ENCODE measurements at places on chromosomes 3 and 15.

DNA sequence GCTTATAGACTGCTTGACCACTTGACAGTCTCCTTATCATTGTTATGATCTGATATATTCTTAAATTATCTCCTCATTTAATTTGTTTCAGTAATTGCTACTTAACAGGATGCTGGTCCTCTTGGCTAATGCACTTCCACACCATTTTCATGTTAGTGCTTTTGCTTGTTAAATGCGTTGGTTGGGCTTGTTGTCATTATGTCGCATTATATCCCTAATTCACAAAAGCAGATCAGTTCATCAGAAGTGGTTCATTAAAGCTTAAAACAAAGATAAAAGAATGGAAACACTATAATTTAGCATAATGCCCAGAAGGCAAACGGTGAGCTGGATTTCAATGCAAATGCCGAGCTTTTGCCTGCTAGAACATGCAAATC is 17.1 kb upstream of the EHHADH start:
- no peak overlapping the region for H3K4me3 ChIP-seq
- no peak for DNase-seq
- H3K4me1 ChIP-seq: no peaks in the 10 kb centered on the region
- H3K27me3 ChIP-seq: peaks cover 26% of the 10 kb centered on the region
- H3K36me3 ChIP-seq: no peaks in the 10 kb centered on the region

DNA sequence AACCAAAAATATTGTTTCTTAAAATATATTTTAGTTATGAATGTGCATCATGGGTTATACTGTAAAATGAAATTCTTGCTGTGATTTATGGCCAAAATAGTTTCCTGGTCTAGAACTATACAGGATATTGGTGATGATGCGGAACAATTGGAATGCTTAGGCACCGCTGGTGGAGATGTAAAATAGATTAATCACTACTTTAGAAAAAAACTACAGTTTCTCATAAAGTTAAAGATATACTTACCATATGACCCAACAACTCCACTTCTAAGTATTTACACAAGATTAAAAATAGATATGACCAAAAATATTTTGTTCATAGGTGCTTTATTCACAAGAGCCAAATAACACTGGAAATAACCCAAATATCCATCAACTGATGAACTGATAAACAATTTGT is 126.7 kb downstream of the TUSC7 start:
- no peaks in the 10 kb centered on the region for H3K4me1 ChIP-seq
- no peak overlapping the region for H3K4me3 ChIP-seq
- DNase-seq: no peak
- no peaks in the 10 kb centered on the region for H3K36me3 ChIP-seq
- no peak overlapping the region for H3K27ac ChIP-seq

GRCh38 chr15:35720019-35720418 is 174.1 kb upstream of the DPH6 start:
- H3K27ac ChIP-seq: no peak overlapping the region
- H3K4me1 ChIP-seq: no peaks in the 10 kb centered on the region

DNA sequence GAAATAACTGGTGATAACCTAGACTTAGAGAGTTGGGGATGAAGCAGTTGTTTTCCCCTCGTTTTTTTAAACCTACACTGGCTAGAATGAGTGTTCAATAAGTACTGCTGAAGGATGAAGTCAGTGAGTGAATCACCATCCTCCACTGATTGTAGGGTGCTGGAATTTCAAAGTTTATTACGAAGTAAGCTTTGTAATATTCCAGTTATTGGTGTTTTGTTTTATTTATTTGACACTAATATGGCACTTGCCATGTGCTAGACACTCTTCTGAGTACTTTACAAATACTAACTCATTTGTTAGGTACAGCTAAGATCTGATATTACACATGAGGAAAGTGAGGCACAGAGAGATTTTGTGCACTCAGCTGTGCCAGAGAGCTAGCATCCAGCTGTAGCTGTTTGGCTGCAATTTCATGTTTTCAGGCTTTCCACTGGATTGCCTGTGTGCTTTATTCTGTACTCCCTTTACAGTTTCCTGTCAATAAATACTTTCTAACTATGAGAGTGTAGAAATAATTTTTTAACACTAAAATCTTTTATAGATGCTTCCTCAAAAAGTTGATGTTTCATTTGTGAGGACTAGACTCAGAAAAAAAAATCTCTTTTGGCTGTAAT is 5.8 kb downstream of the MAP2K5 start:
- peaks cover 22% of the 10 kb centered on the region for H3K4me1 ChIP-seq
- no peak overlapping the region for H3K27ac ChIP-seq
- peaks cover 15% of the 10 kb centered on the region for H3K36me3 ChIP-seq
- H3K27me3 ChIP-seq: no peaks in the 10 kb centered on the region
- H3K4me3 ChIP-seq: no peak overlapping the region

DNA sequence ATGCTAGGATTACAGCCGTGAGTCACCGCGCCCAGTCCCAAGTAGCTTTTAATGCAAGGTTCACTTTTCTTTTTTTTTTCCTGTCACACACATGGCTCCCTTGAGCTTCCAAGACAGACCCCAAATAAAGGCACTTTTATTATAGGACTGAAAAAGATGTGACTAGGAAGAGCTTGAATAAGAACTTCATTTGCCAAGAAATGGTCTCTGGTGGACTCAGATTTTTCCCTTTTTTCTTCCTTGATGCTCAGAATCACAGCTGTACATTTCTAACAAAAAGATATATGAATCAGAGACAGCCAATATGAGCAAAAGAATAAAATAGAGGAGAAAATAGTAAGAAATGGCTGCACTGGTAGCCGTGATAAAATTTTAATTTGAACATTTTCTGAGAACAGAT is 337.2 kb downstream of the MAGI1 start:
- no peaks in the 10 kb centered on the region for H3K27me3 ChIP-seq
- no peak overlapping the region for H3K27ac ChIP-seq
- H3K4me1 ChIP-seq: no peaks in the 10 kb centered on the region
- no peak overlapping the region for H3K4me3 ChIP-seq

GRCh38 chr3:188053036-188053340 is 101.0 kb upstream of the LPP start:
- no peak for DNase-seq
- H3K4me1 ChIP-seq: peaks cover 5% of the 10 kb centered on the region
- no peaks in the 10 kb centered on the region for H3K36me3 ChIP-seq
- no peak overlapping the region for H3K4me3 ChIP-seq

- no peaks in the 10 kb centered on the region for H3K27me3 ChIP-seq
- peaks cover 3% of the 10 kb centered on the region for H3K4me1 ChIP-seq
- no peak overlapping the region for H3K4me3 ChIP-seq
- DNase-seq: no peak
These were observed 6.6 kb upstream of the SCAP start for GRCh38 chr3:47482366-47482765.

DNA sequence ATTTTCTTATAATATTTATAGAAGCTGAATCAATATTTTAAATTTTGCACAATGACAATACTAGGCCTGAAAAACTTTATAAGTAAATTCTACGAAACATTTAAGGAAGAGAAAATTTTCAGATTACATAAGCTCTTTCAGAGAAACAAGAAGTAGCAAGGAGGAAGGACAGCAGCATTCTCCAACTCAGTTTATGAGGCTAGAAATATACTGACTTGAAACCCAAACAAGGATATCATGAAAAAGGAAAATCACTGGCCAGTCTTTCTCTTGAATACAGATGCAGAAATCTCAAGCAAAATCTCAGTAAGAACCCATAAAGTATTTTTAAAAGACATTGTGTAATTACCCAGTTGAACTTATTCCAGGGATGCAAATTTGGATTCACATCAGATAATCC is 121.3 kb downstream of the STAC start:
- no peaks in the 10 kb centered on the region for H3K36me3 ChIP-seq
- no peak for DNase-seq
- no peak overlapping the region for H3K27ac ChIP-seq
- no peaks in the 10 kb centered on the region for H3K4me1 ChIP-seq

DNA sequence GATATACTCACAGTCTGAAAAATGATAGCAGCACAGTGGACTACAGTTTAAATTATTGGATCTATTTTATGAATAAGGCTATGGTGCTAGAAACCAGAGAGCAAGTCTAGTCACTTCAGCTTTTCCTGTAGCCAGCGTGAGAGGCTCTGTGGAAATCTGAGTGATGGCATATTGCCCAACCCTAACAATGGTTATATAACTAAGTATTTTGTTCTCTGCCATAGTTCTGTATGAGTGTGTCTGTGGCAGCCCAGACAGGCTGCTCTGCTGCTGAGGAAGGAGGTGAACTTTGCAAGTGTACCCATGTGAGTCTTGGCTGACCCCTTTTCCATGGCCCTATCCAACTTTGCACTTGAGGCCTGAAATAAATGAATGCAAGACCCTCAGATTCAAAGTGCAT is 105.7 kb downstream of the LRTM1 start:
- no peaks in the 10 kb centered on the region for H3K4me1 ChIP-seq
- no peak overlapping the region for H3K4me3 ChIP-seq
- H3K36me3 ChIP-seq: no peaks in the 10 kb centered on the region

DNA sequence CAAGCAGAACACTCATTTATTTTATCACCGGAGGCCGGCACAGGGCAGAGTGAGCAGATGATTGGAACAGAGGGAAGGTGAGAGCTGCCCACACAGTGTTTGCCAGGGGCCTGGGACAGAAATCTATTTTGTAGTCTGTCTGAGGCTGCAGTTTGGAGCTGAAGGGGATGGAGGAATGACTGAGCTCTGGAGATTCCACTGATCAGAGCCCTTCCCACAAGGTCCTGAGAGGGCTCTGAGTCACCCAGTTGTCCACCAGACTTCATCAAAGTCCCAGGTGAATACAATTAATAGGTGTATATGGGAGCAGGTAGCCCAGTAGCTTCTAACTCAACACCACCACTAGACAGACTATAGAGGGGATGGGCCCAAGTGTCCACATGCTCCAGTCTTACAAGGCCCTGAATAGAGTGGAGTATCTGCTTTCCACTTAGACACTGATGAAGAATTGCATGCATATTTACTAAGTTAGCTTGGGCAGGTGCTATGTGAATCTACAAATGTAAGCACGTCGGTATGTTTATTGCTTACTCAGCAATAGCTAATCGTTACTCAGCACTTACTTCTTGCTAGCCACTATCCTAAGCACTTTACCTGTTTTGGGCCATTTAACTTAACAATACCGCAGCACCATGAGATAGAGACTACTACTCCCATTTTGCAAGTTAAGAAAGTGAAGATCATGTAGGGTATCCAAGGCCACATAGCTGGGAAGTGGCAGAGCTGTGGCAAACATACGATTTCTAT is 2.7 kb upstream of the STARD5 start:
- H3K4me3 ChIP-seq: no peak overlapping the region
- H3K4me1 ChIP-seq: peaks cover 40% of the 10 kb centered on the region
- no peaks in the 10 kb centered on the region for H3K27me3 ChIP-seq
- no peaks in the 10 kb centered on the region for H3K36me3 ChIP-seq
- no peak for DNase-seq

DNA sequence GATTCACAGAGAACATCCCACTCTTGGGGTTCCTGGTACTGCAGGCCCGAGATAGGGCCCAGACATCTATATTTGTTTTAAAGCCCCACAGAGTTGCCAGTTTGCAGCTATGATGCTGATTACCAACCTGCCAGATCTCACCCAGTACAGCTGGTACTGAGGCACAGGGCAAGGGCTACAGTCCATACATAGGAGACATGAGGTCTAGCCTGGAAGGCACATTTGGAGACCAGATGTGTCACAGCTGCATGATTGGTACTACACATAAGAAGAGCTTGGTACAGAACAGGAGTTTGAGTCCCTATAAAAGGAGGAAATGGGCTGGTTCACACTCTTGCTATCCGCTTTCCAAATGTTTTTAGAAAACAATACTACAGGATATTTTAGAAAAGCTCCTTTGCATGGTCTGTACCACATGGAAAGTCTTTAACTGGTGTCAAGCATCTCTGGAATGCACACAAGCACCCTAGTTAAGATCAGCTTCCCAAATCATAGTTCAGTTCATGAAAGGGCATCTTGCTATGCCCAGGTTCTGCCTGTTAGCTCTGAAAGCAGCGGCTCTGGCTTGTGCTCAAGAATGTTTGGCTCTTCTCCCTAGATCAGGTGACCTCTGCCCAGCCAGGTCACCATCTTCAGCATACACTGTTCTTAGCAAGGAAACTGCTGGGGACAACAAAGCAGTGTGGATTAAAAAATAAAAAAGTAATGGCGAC is 20.6 kb downstream of the MTMR14 start:
- peaks cover 51% of the 10 kb centered on the region for H3K36me3 ChIP-seq
- DNase-seq: no peak
- no peaks in the 10 kb centered on the region for H3K27me3 ChIP-seq

- no peak for DNase-seq
- peak overlapping the region; percentile 1 for H3K4me3 ChIP-seq
- H3K27ac ChIP-seq: peak overlapping the region; percentile 6
- no peaks in the 10 kb centered on the region for H3K27me3 ChIP-seq
- H3K36me3 ChIP-seq: no peaks in the 10 kb centered on the region
These were observed 60.5 kb downstream of the MYO1E start for GRCh38 chr15:59312205-59312604.

DNA sequence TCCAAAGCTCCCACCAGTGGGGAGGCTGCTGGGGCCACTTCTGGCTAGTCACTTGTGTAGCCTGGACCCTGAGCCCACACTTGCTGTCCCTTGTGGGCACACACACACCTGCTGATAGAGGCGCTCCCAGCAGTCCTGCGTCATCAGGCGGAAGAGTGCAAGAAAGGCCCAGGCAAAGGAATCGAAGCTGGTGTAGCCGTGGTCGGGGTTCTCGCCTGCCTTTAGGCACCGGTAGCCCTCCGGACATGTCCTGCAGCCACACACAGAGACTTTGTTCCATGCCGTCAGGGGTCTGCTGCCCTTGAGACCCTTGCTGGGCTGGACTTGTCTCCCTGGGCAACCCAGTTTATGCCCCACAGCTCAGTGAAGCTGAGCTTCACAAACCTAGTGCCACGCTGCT is 42.9 kb downstream of the SCN5A start:
- H3K4me1 ChIP-seq: no peaks in the 10 kb centered on the region
- H3K27me3 ChIP-seq: peaks cover 4% of the 10 kb centered on the region
- no peak overlapping the region for H3K4me3 ChIP-seq
- no peak for DNase-seq
- no peaks in the 10 kb centered on the region for H3K36me3 ChIP-seq
- H3K27ac ChIP-seq: no peak overlapping the region

GRCh38 chr15:70503073-70503745 is 260.1 kb downstream of the UACA start:
- H3K36me3 ChIP-seq: no peaks in the 10 kb centered on the region
- no peak for DNase-seq

DNA sequence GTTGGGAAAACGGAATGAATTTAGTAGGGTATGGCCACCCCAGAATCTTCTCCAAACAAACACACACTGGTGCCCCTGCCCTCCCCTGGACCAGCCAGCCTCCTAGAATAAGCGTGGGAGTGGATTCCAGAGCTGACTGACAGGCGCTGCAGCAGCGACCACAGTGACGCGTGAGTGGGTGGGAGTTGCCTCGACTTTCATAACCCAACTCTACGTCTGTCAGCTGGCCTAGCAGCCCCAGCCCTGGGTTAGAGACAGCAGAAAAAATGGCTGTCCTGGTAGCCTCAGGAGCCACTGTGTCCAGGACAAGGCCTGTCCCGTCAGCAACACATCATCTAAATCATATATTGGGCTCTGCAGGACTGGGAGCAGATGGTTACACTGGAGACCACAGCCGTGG is 10.0 kb downstream of the PLA2G4B start:
- DNase-seq: no peak
- peaks cover 8% of the 10 kb centered on the region for H3K4me1 ChIP-seq
- no peak overlapping the region for H3K27ac ChIP-seq
- no peaks in the 10 kb centered on the region for H3K27me3 ChIP-seq
- peaks cover 17% of the 10 kb centered on the region for H3K36me3 ChIP-seq

Measured in memory B cell (primary cell).